ENCODE measurements at places on chromosomes 5 and 9.

GRCh38 chr9:37639109-37639762, 11.5 kb upstream of the FRMPD1 start:
- peak; percentile 15 for DNase-seq

DNA sequence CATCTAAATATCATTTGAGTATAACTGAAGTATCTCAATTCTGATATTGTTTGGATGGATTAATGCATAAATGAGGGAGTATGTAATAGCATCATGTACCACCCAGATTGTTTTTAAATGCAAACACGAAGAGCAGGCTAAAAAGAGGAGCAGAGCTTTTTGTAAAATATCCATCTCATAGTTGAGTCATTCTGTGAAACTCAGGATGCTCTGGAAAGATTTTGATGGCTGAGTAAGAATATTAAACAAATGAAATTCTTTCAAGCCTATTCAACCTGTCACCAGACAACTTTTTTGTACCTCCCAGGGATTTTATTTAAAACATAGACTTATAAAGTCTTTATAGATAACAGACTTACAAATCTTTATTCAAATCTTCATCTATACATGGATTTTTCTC, 625.9 kb downstream of the TLE4 start:
- DNase-seq = no peak

DNA sequence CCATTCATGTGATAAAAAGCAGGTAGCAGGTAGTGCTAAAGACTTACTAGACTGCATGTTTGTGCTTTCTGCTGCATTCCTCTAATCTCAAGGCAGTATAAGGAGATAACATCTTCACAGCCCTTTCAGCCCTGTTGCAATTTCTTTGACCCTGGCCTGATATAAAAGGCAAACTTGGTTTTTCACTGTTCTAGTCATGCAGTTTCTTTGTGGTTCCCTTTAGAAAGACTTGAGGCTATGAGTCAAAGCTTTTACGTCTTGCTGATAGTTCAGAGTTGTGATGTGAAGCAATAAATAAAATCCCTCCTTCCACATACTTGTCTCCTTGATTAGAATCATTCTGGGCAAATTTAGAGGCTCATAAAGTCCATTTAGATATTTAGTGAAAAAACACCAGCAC, 88.6 kb upstream of the CDKN2B start:
- peak; percentile 82 for DNase-seq

GRCh38 chr5:126438267-126438666, 15.1 kb downstream of the GRAMD2B start:
- DNase-seq = no peak

DNA sequence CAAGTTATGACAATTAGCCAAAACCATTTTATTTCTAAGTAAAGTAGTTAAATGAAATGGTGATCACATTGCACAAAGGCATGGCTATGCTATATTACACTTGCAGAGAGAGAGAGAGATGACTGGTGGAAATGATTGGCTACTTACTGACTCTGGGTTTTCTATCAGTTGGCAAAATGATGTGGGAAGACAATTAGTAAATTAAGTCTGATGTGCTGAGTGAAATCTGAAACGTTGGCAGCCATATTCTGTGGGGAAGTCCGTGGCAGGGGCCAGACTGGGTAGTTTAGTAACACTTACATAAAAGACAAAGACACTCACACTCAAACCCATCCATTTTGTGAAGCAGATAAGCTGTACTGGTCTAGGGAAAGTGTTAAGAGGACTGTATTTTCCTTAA, 61.6 kb downstream of the ANXA1 start:
- no peak for DNase-seq

DNA sequence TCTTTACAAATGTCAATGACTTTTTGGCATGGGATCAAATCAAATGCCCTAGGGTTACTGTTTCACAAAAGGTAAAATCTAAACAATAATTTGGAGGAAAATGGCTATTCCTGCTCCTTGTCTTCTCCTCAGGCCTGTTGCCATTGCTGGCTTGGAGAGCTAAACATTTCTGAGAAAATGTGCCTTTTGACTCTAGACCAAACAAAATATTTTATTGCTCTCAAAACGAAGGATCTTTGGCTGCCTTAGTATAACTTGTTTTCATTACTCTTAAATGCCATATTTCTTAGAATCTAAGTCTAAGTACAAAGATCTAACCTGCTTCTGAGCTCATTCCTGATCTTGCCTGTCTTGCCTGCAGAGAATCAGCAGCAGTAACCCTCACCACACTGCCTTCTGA, 116.6 kb downstream of the MUSK start:
- no peak for DNase-seq

DNA sequence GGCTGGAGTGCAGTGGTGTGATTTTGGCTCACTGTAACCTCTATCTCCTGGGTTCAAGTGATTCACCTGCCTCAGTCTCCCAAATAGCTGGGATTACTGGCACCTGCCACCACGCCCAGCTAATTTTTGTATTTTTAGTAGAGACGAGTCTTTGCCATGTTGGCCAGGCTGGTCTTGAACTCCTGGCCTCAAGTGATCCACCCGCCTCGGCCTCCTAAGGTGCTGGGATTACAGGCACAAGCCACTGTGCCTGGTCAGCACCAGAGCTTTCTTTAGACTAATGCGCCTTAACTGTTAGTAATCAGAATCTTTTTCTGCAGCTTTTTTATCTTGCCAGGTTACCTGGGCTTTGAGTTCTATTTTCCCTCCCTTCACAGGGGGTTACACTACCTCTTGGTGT, 18.4 kb downstream of the PTGS1 start:
- no peak for DNase-seq

DNA sequence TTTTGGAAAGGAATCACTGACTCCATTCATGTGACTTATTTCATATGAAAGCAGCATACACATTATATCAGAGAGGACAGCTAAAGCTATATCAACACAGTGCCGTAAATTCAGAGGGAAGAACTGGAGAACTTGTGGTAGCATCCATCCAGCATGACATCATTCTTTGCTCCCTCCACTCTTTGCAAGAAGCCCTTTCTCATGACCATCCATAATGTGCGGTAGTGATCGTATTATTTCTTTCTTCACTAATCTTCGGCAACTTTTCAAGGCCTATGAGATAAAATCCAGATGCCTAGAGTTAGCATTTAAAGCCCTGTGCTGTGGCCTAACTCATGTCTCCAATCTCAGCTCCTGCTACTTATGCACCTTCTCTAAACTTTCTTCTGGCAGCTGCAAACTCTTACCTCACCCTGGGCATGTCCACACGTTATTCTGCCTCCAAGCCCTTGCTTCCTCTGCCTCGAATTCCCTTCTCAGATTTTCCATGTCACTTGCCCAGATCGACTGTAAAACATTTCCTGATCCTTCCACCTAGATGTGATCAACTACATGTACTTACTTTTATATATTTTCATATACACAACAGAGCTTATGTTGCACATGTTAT, 307.3 kb upstream of the SGCD start:
- DNase-seq = no peak

DNA sequence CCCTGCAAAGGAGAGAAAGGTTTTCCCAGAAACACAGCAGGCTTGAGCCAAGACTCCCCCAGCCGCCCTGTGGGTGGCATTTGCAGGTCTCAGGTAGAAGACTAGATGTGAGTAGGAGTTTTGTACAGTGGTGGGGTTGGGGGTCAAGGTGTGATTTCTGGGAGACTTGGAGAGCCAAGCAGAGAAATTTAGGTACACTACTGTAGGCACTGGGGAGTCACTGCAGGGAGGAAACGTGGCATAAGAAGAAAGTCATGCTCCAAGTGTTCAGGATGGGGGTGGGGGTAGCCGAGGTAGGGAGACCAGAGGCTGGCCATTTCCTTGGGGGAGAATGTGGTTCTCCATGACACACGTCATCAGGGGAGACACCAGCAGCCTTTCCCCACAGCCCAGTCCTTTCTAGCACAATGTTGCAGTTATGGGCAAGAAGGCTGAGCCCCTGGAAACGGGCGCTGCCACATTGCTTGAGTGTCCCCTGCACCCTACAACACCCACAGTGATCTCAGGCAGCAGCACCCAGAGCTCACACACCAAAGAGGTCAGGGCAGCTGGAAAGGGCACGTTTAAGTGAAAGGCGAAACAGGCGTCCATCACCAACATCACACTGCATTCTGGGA, 210.5 kb downstream of the FSTL4 start:
- DNase-seq = no peak

GRCh38 chr5:4579679-4580078, 560.5 kb upstream of the ADAMTS16 start:
- no peak for DNase-seq

GRCh38 chr9:124771867-124772679, 962 bp upstream of the NR6A1 start:
- peak; percentile 78 for DNase-seq

- peak; percentile 61 for DNase-seq
These were observed 576 bp downstream of the CHD1 start for GRCh38 chr5:98927989-98928872.

DNA sequence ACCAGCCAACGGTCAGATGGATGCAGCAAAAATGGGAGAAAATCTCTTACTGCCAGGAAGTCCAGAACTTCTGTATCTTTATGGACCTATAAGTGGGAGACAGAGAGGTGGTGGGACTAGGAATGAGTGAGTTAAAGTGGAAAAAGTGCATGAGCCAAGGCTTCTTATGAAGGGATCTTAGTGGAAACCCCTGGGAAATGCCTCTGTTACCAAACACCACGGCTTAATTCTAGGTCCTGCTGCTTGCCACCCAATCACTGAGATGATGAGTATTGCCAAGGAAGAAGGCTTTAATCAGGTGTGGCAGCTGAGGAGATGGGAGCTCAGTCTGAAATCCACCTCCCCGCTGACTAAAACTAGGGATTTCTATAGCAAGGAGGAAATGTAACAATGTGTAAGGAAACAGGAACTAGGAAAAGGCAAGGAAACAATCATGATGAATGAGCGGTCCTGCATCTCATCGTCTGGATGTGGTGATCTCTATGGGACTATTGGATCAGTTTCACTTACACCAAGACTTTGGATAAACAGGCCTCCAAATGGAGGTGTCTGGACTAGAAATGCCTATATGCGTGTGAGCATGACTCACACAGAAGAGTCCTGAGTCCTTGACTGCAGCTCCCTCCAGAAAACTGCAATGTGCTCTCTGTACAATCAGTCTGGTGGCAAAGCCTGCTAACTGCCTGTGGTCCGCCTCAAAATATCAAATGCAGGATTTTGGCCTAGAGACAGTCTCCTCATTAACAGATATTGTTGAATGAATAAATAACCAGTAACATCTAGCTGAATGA, 98.2 kb upstream of the PRR16 start:
- DNase-seq = peak; percentile 21

DNA sequence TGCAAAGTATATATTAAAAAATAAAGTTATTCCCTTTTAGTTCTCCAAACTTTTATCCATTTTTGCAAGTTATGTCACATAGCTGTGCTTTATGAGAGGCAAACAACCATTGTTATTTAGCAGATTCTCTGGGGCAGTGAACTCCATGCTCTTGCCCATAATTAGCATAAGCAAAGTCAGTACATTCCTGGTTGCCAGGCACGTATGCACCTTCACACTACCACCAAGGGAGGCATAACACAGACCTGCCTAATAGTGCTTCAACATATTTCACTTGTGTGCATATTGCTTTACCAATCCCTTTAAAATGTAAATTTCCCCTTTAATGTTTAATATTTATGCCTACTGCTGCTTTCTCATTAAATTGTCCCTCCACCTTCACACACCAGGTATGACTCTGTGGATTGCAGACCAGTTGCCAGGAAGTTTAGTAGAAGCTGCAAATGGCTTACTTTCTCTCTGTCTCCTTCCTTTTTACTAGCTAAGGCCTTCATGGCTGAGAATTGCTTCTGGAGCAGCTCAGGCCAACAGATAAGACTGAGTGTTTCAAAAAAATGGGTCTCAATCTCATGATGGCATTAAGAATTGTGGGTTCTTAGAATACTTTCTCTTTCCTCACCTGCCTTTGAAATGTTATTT, 388.2 kb downstream of the PRR16 start:
- no peak for DNase-seq

Data from fibroblast of pulmonary artery (primary cell).